ENCODE measurements at places on chromosomes 2 and 18.

DNA sequence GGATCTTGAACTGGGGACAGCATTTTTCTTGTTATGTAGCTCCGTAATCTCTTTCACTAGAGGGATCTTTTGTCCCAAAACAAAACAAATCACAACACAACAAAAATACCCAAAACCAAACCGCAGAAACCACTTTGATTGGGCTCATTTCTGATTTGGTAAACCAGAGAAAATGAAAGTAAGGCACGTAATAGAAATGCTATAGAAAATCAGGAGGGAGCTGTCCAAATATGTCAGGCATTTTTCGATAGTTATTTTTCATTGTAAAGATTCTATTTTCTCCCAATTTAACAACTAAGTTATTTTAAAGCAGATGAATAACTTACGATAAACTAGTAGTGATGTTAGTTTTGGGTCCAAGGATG, 406.5 kb downstream of the XIRP2 start:
- no peak for DNase-seq

DNA sequence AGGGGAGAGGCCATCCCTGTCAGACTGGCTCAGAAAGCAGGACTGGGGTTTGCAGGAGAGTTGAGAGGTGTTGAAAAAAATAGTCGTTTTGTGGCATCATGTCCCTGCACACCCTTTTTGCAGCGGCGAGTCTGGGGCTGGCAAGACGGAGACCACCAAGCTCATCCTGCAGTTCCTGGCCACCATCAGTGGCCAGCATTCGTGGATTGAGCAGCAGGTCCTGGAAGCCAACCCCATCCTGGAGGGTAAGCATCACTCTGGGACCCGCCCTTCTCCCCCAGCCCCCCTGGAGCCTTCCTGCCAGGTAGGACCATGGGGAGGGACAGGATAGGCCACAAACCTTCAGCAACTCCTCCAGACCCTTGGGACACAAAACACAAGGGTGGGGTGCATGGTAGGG, 34.2 kb downstream of the MYO7B start:
- no peak for DNase-seq

GRCh38 chr2:60958361-60958760, 59.2 kb upstream of the PEX13 start:
- DNase-seq, result no peak

GRCh38 chr18:58800582-58800981, 64.1 kb upstream of the ZNF532 start:
- no peak for DNase-seq

DNA sequence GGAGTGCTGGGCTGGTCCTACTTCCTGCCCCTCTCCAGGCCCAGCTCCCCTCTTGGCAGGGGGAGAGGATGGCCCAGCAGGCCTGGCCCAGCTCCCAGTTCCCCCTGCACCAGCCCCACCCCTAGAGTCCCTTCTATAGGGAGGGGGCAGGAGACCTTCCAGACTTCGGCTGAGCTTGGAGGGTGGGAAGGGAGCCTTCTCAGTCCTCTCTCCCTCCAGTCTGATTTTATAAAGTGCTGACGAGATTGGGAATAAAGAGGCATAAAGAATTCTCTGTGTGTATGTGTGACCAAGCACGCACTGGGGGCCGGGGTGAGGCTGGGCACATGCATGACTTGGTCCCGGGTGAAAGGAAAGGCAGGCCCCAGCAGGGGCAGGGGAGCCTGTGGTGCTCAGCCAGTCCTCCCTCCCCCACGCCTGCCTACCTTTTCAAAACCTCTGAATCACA, 5.1 kb downstream of the CHPF start:
- no peak for DNase-seq

DNA sequence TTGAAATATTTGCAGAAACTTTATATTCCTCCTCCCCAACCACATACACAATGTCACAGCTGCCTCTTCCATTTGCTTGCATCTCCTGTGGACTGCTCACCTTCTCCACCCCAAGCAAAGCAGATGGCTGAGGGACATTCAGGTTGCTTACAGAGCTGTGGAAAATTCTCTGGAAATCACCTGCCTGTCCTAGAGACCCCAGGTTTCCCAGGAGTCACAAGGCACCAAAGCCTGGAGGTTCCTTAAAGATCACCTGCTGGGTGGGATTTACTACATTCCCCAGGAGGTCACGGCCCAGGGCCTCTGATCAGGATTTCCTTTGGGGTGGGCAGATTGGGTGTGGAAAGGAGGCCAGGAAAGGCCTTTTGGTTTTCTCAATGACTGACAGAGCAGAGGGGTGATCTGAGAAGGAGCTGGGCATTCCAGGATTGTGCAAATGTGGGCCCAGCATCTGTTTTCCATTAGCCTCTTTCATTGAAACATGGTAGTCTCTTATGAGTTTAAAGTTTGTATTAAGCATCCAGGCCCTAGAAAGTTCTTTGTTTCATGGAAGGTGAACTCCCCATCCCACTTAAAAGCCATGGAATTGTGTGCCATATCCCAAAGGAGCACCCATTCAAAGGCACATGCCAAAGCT, 410.7 kb upstream of the TNP1 start:
- DNase-seq, result no peak

GRCh38 chr2:42930025-42930581, 137.7 kb upstream of the HAAO start:
- DNase-seq, result no peak

DNA sequence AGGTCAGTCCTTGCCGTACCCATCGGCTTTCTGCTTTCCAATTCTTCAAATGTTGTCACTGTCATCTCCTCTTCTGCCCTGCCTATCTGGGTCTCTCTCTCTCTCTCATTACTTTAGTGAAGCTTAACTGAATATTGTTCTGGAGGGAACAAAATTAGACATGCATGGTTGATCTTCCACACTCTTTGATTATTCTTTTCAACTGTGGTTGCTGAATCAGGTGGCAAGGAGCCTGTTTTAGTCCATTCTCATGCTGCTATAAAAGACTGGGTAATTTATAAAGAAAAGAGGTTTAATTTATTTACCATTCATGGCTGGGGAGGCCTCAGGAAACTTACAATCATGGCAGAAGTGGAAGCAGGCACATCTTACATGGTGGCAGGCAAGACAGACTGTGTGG, 157.9 kb downstream of the ARL4C start:
- no peak for DNase-seq

DNA sequence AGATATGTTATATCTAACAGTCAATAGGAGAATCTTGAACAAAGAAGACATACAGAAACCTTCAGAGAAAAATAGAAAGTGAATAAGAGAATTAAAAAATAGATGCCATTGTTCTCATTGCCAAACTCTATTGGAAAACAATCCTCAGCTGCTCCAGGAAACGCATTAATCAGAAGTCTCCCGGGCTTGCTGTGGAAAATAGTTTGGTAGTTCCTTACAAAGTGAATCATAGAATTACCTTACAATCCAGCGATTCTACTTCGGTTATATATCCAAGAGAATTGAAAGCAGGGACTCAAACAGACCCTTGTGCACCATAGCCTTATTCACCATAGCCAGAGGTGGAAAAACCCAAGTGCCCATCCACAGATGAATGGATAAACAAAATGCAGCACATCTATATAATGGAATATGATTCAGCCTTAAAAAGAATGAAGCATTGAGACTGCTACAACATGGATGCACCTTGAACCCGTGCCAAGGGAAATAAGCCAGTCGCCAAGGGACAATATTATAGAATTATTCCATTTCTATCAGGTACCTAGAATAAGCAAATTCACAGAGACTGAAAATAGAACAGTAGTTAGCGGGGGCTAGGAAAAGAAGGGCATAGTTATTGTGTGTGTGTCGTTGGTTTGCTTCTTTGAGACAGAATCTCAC, 21.9 kb upstream of the CHRNA1 start:
- DNase-seq, result no peak

- no peak for DNase-seq
Measured at GRCh38 chr2:231039821-231040364, 2.6 kb downstream of the C2orf72 start.

- DNase-seq, result no peak
Measured at GRCh38 chr18:47611649-47612048, 318.8 kb downstream of the SMAD2 start.

GRCh38 chr2:133338224-133338623, 230.0 kb downstream of the NCKAP5 start:
- no peak for DNase-seq

DNA sequence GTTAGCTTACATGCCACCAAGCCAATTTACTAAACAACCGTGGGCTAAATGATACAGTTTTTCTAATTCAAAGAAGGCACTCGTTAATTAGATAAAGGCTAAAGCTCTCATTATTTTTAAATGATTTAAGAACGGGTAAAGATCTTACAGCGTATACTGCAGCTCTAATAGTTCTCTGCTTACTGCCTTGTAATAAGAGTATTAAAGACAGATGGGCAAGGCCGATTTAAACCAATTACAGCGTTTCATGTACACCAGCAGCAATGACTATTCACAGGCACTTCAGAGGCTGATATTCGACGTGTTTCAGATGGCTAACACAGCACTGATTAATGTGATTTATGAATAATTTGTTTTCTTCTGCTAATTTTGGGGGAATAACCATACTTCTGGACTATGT, 259.3 kb downstream of the ZNF407 start:
- no peak for DNase-seq

DNA sequence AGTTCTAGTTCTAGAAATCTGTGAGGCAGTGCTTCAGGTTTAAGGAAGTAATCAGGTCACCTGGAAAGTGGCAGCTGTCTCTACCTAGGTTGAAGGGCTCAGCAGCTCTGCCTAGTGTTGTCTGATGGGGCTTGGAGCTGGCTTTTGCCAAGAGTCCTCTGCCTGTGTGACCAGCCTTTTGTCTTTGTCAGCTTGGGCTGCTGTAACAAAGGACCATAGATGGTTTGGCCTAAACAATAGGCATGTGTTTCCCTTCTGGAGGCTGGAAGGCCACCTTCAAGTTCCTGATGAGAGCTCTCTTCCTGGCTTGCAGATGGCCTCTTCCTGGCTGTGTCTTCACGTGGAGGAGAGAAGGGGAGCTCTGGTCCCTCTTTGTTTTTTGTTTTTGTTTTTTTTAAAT, 13.3 kb downstream of the UBE2F start:
- no peak for DNase-seq

DNA sequence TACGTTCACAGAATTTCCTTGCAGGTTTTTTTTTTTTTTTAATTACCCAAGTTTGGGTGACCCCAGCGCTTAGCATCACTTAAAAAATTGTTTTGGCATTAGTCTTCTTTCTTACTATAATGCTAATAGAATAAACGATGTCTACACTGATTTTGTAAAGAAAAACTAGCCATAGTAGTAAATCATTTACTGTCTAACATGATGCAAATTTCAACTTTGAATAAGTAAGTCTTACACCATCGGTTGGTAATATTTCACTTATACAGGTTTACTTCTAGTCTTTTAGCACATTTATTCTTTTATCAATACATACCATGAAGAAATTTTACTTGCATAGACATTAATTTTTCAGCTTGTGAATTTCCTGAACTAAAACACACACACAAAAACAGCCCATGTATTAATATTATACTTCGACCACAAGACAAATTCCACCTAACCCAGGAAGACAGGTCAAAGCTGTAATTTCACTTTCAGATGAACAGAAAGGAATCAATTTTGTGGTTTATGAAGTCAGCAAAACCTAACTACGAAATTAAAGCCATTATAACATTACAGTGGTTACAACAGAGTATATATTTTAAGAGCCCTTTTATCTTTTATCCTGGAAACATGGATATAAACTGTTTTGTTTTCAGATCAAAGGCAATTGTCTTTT, 1.9 kb downstream of the YES1 start:
- DNase-seq, result no peak

GRCh38 chr2:86204458-86204857, 5.2 kb downstream of the MRPL35 start:
- no peak for DNase-seq

DNA sequence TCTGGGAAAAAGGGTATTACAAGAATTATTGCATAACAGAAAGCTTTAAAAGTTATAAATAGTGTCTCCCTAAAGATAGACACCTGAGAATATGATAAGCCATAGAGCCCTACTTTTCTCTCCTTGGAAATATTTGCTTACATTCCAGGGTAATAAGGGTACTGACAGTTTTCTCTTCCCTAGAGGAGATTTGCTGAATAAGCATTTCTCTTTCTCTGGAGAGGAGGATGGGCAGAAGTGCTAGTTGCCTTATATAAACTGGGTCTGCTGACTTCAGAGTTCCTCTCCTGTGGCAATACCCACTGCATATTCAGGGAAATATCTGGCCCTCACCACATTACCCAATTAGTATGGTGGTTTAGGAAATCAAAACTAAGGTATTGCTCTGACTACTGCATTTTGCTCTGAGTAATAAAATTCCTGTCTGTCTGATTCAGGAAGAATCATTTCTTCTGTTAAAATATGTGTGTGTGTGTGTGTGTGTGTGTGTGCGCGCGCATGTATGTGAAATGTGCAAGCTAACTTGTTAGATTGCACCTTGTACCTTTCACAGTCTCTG, 1391.3 kb downstream of the DSC3 start:
- no peak for DNase-seq

DNA sequence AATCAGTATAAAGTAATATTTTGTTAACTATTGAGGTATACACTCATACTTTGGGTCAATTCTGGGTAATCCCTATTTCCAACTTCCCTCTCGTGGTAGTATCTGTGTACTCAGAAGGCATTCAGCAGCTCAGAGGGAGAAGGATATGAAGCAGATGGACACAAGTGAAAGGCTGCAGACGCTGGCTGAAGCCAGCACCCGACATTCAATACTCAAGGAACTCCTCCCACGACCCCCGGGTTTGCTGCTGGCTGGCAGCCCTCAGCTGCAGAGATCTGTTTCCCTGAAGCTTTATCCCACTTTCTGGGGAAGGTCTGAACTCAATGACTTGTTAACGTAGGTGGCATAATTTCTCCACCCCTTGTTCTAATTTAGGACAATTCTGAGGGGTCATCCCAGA, 847.3 kb upstream of the SOX11 start:
- no peak for DNase-seq

GRCh38 chr2:727071-727470, 49.9 kb upstream of the TMEM18 start:
- DNase-seq, result no peak

DNA sequence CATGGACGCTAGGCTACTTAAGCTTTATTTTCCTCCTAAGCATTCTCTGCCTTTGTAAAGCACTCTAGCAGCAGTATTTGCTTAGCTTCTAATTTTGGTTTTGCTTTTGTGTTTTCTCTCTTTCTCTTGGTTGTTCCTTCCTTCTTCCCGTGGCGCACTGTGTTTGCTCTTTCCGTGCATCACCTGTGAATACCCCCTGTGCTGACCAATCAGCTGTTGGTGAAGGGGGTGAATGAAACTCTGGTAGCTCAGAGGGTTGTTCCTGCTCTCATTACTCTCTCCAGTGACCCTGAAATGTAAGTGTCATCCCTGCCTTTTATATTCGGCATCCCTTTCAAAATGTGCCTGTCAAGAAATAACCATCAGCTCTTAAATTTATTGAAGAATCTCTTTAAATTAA, 45.5 kb upstream of the TNFRSF11A start:
- no peak for DNase-seq

DNA sequence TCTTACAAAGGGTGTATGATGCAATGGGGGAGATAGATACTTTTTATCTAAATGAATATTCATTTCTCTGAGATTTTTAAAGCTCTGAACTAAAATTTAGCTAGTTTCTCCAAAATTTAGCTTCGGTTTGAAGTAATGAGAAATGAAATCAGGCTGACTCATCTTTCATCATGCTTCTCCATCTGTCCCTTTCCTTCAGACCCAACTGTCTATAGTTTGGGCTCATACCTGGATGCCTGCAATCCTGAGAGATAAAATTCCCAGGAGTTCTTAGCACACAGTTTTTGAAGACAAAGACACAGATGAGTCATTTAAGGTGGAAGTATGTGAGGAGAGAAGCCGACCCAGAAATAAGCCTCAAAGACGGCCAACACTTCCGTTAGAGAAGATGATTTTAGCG, 336.4 kb upstream of the CDH20 start:
- no peak for DNase-seq

GRCh38 chr18:77157312-77157711, 24.7 kb upstream of the MBP start:
- no peak for DNase-seq

GRCh38 chr2:27042159-27042661, 9.3 kb upstream of the AGBL5 start:
- DNase-seq, result no peak
